T-helper 2 cell (primary cell): ENCODE measurements at places on chromosomes 2 and 18.

GRCh38 chr2:203535078-203535783 is at the start of gene RAPH1:
TSS of gene RAPH1 (minus strand) at chr2:203535301. CDS start at chr2:203495353, 39,948 bp downstream.
- DNase-seq, result peak; percentile 23

- DNase-seq, result no peak
Observed at GRCh38 chr2:192379736-192380135, 185.0 kb upstream of the TMEFF2 start.

DNA sequence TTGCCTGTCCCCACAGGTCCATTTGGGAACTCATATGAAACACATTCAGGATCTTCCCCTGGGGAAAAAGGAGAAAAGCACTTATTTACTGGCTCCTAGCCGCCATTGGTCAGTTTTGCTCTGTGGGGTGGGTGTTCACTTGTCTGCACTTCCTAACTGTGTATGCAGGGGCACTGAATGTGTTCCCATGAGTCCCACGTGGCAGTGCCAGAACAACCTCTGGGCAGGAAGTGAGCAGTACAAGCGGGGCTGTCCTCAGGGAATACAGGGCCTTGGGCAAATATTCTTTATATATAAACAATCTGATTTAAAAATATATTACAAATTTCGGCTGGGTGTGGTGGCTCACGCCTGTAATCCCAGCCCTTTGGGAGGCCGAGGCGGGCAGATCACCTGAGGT is 21.8 kb upstream of the CTIF start:
- no peak for DNase-seq

GRCh38 chr2:149087751-149088150 is 49.3 kb downstream of the LYPD6B start:
- DNase-seq, result no peak

GRCh38 chr2:45040786-45041185 is 31.5 kb upstream of the SIX2 start:
- DNase-seq, result no peak

DNA sequence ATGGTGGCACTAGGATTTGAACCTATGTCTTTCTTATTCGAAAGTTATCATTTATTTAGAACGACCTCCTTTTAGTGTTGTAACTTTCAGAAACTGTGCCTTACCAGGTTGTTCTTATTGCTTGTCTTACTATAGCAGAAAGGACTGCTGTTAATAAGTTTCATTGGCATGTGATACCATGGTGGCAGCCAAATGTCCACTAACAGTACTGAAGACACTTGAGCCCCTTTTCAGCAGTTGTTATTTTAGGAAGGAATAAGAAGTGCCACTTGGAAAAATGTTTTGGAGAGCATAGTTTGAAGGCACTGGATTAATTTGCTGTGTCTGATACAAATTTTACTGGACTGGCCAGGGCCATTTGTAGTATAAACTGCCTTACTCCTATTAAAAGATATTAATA is 37.7 kb downstream of the CEP192 start:
- no peak for DNase-seq

GRCh38 chr2:42200926-42201855 is 32.0 kb downstream of the EML4 start:
- DNase-seq, result no peak

DNA sequence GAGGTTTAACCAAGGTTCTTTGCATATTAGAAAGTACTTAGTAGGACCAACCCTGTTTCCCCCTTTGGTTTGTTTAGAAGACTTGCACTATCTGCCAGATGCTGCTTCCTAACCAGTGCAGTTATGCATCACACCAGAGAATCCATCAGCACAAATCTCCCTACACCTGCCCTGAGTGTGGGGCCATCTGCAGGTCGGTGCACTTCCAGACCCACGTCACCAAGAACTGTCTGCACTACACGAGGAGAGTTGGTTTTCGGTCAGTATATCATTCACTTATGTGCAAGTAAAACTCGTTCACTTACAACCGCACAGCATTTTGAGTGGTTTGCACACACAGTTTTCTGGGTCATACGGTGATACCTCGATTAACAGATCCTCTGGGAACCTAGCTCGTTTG is 69.7 kb downstream of the ZNF532 start:
- no peak for DNase-seq

DNA sequence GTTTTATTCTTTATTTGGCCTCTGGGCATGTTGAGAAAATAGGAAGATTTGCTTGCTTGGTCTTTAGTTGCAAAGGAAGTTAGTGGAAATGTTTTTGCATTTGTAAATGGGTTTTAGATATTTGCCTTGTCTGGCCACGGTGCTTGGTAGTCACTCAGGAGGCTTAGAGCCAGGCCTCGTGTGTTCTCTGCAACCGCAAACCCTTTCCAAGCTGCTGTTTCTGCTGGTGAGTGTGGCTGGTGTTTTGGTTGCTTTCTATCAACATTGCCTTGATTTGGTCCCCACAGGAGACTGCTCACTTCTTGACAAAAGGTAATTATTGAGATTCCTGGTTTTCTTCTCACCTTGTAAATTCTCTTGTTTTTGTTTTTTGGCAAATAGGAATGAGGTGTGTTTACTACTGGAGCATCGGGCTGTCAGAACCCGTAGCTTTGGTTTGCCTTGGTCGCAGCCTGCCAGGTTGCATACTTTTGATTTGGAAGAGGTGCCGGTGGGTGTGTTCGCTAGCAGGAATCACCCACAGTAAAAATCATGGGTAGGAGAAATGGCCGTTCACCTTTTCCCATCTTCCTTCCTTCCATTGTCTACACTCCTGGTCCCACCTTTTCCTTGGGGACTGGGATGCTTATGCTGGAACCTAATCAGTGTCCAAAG is 15.8 kb downstream of the ASAP2 start:
- DNase-seq, result no peak

GRCh38 chr18:76524477-76524876 is 29.4 kb upstream of the ZNF516 start:
- no peak for DNase-seq

DNA sequence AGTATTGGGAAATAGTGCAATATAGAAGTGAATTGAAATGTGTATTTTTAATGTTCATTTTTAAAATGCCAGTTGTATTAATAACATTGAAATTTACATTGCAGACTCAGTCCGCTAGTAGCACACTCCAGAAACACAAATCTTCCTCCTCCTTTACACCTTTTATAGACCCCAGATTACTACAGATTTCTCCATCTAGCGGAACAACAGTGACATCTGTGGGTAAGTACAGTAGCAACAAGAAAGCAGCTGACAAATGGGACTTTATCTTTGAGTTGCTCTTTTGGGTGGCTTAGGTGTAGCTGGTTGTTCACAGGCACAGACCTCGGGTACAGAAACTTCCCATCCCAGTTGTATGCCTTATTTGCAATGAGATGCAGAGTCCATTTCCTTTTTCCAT is 118.2 kb upstream of the IL1R2 start:
- DNase-seq, result no peak

DNA sequence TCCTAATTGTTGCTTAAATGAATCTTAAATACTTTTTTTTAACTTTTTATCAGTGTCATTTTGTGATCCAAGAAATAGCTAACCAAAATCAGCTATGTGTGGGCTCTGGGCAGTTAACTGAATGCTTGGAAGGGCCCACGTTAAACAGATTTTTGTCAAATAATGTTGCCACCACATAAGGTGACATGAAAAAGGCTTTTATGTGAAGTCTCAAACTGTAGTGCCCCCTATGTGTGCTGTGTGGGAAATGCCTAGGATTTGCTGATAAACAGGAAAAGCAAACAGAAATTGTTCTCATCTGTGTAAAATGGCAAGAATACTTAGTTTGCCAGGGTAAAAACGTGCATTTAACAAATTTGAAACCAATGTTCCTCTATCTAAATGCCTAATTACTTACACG is 242.2 kb downstream of the ZNF516 start:
- no peak for DNase-seq

DNA sequence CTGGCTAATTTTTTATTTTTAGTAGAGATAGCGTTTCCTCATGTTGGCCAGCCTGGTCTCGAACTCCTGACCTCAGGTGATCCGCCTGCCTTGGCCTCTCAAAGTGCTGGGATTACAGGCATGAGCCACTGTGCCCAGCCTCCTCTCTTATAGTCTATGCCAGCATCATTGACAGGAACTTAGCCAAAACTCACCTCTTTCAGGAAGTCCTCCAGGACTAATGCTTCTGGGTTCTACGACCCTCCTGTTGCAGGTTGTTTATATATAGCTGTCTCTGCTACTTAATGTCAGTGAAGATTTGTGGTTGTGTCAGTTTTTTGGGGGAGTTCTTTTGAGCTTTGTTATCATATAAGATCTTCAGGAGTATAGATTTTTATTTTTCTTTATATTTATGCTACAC is 112.1 kb upstream of the CDC42EP3 start:
- no peak for DNase-seq

GRCh38 chr2:216044883-216045486 is 31.6 kb upstream of the MREG start:
- DNase-seq, result no peak

DNA sequence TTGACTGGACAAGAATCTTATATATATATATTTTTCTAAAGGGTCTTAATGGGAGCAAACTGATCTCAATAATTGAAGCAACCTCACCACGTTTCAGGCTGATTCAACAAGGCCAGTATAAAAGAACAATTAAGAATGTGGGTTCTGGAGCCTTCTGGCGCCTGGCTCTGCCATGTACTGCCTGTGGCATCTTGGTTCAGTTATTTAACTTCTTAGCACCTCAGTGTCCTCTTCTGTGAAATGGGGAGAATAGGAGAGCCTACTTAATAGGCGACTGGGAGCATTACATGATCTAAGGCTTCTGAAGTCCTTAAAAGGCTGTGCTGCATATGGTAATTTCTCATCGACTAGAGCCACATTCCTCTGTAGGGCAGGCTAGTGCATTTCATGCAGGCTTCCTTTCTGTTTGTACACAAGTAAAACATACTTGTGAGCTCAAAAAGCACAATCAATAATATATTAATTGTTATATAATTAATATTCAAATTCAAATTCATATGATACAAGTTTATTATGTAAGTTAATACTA is 118.4 kb upstream of the LYPD1 start:
- no peak for DNase-seq

- no peak for DNase-seq
Observed at GRCh38 chr2:20672201-20672951, 5.4 kb downstream of the GDF7 start.
